ENCODE measurements at places on chromosomes 16 and 17.
A peak's percentile ranks its signal among the peaks of the same experiment; 100 is the strongest.

DNA sequence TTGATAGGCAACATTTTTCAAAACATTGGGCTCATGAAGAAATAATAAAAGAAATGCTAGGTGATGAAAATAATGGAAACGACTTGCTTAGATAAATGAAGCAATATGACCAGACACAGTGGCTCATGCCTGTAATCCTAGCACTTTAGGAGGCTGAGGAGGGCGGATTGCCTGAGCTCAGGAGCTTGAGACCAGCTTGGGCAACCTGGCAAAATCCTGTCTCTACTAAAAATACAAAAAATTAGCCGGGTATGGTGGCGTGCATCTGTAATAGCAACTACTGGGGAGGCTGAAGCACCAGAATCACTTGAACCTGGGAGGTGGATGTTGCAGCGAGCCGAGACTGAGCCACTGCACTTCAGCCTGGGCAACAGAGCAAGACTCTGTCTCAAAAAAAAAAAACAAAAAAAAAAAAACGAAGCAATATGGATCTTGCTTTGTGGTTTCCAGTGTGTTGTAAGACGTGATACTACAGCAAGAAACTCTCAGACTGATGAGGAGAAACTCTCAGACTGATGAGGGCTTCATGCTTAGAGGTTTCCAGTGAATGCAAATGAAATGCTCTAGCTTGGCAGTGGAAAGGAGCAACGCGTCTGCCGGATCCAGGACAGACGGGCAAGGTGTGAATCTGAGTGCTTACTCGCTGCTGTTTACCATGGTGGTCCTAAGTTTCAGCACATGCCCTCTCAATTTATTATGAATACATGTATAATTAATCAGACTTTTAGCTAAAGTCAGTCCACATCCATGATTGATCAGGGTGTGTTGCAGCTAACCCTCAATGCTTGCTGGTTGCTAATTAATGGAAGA is 11.5 kb upstream of the IGF2BP1 start:
- no peak for DNase-seq

DNA sequence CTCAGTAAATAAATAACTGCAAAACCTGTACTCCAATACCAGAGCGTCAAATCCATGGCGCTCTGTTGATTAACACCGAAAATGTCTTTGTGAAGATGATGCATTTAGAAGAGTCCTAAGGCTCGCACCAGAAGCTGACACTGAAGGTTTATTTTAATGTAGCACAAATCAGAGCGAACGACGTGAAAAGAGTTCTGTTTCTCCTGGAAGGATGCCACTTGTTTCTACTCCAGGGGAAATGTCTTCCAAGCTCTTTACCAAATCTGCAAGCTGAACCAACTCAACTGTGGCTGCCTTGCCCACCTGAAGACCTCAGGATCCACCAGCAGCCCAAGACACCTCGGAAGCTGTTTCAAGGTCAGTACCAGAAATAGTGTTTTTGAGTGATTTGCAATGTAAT is 194.4 kb upstream of the MAF start:
- DNase-seq: no peak

DNA sequence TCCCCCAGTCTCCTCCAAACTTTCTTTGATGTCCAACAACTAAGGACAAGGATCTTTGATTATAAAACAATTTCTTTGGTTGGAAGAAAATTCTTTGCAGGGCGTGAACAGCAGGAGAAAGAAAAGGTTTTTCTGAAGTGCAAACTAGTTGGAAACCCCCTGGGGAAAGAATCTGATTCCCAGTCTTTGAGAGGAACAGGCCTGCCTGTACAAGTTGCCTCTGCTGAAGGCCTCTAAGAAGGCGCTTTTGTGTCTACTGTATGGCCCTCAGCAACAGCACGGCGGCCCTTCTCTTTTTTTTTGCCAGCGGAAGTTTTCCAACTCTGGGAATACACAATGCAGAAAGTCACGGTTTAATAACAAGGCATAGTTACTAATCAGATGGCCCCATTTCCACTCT is 14.0 kb downstream of the RNF43 start:
- DNase-seq: no peak

DNA sequence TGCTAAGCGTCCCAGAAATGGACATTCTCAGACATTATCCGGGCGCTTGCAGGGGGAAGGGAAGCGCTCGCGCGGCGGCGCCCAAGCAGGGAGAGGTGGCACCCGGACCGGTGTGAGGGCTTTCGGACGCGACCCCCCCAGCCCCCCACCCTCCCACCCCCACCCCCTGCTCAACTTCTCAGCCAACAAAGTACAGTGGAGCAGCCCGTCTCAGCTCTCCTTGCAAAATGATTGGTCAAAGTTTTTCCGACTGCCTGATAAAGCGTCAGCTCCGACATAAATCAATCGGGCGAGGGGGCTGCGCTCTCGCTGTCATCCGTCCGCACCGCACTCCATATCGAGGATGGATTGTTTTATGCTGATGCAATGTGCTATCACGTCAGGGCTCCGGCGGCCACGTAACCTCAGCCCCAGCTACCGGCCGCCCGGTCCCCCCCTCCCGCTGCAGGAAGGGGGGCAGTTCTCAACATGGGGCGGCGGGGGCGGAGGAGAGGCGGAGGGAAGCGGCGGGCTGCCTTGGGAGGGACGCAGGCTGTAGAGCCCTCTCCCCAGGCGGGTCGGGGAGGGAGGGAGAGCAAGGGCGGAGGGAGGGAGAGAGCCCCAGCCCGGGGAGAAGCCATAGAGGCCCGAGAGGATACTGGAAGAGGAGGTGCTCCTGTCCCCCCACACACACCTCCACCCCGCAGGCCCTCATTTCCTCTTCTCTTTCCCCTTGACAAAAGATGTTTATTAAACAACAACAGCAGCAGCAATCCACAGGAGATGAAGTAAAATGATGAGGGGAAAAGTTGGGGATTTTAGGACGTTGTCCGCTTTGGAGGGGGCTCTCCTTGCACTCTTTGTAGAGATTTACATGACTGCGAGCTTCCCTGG is at the start of gene HOXB9:
HOXB9 (minus strand) TSS at position 114 of the 873 bp plus-strand sequence; CDS start at position 25, 89 bp downstream.
- no peak for DNase-seq

GRCh38 chr17:16507918-16508533 is 16.0 kb upstream of the LRRC75A start:
- DNase-seq: no peak

DNA sequence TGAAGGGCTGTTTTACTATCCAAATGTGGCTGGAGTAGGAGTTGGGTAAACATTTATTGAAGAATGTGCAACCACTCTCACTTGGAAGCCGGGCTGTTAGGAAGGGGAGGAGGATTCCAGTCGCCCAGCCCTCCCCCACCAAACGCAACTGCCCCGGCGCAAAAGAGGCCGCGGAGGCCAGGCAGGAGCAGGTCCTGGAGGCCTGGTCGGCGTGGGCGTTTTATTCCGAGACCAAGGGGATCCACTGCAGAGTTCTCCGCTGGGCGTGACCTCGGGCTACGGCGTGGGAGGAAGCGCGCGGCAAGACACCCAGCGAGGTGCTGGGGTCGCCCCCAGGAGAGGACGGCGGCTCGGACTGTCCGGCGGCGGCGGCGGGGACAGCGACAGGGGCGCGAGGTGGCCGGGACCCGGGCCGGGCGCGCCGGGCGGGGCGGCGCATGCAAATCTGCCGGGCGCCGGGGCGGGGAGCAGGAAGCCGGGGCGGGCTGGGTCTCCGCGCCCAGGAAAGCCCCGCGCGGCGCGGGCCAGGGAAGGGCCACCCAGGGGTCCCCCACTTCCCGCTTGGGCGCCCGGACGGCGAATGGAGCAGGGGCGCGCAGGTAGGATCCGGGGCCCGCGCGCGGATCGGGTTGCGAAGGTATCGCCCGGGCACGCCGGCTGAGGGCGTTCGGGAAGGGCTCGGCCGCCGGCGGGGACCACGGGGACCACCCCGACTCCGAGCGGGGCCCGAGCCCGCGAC is at the start of gene IL4R:
IL4R (plus strand) TSS at position 553 of the 739 bp plus-strand sequence. CDS start 26,230 bp downstream, outside the sequence.
- no peak for DNase-seq

DNA sequence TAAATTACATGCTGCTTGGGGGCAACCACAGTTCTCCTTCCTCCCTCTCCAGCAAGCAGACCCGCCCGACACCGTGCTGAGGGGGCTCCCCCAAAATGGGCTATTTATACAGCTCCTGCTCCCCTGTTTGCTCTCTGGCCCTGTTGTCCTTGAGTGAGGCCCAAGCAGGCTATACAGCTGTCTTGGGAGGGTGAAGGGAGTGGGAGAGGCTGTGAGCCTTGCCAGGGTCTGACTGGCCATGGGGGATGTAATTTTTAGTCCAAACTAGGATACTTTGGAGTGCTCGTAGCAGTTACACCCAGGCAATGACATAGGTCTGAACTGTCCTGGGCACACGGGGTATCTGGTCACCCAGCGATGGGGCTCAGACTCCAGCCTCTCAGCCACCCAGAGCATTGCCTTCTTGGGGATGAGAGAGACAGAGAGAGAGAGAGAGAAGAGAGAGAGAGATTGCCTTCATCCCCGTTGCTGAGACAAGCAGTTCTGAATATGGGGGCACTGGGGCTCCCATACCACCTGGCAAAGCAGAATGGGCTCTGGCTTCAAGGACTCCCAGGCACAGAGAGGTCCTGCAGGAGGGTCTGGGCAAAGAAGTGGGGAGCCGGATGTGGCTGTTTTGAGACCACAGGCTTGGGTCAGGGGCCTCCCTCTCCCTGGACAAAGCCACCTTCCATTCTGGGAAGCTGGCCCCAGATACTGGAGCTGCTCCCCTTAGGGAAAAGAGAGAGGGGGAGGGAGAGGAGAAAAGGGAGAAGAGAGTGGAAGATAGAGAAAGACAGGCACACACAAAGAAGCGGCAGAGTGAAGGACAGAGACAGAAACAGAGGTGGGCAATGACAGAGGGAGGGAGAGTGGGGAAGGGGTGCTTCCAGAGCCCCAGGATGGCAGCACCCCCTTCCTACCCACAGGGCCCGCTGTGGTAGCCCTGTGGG is 10.7 kb upstream of the TMEM92 start:
- no peak for DNase-seq

GRCh38 chr16:12417815-12418211 is 385.9 kb downstream of the CPPED1 start:
- DNase-seq: no peak

DNA sequence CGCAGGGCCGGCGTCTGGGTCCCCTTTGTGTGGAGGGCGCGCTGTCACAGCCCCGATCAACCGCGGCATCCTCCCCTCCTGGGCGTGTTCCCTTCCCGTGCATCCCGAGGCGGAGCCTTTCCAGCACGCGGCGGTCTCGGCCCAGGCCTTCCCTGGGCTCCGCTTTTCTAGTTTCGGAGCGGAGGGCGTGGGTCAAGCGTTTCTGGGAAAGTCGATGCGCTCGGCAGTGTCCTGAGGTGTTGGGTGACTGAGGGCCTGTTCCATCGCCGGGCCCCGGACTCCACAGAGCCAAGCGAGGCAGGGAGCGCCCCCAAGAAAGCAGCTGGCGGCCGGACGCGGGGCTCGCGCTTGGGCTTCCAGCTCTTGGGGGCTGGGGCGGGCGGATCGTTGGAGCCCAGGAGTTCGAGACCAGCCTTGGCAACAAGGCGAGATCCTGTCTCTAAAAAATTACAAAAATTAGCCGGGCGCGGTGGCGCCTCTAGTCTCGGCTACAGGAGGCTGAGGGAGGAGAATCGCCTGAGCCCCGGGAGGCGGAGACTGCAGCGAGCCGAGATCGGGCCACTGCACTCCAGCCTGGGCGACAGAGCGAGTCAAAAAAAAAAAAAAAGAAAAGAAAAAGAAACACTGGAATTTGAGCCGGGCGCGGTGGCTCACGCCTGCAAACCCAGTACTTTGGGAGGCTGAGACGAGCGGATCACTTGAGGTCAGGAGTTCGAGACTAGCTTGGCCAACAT is 806 bp downstream of the IFT140 start:
- no peak for DNase-seq

GRCh38 chr16:89491238-89491869 is 993 bp upstream of the ANKRD11 start:
- peak; percentile 3 for DNase-seq

- DNase-seq: no peak
Observed at GRCh38 chr16:85485379-85485778, 127.7 kb upstream of the GSE1 start.

GRCh38 chr16:67883872-67884261 is 818 bp upstream of the NRN1L start:
- DNase-seq: peak; percentile 72
